Temporal lobe (tissue), 4 donors: ENCODE measurements at places on chromosomes 7 and 10. TPM values are rescaled to one million over a fixed set of nuclear protein-coding genes. Genes with fewer than 3 reads are reported as not detected.

ASZ1 gene
- total RNA-seq: not detected

CPEB3 gene
- total RNA-seq: 18.2 TPM

PTF1A gene
- total RNA-seq: not detected

RHOBTB1 gene
- 27.5 TPM for total RNA-seq

HOGA1 gene
- 0.25 TPM for total RNA-seq

THSD7A gene
- 30.5 TPM for total RNA-seq

LRRTM3 gene
- 23.1 TPM for total RNA-seq

ZNF789 gene
- 19.2 TPM for total RNA-seq

RNF133 gene
- total RNA-seq: 0.25 TPM

C10orf67 gene
- 0.25 TPM for total RNA-seq

STOX1 gene
- total RNA-seq: 6.4 TPM

ITPRID1 gene
- total RNA-seq: 1.5 TPM

PILRA gene
- 1.2 TPM for total RNA-seq

GNAT3 gene
- not detected for total RNA-seq

LBX1 gene
- not detected for total RNA-seq

FGFBP3 gene
- 22.1 TPM for total RNA-seq

PON1 gene
- not detected for total RNA-seq

CFAP58 gene
- 0.25 TPM for total RNA-seq

FAM25C gene
- total RNA-seq: not detected

FAM171A1 gene
- total RNA-seq: 30.7 TPM

IKZF1 gene
- total RNA-seq: 3.0 TPM

PLEKHS1 gene
- not detected for total RNA-seq

NAT16 gene
- total RNA-seq: 2.2 TPM

DGKB gene
- 3.9 TPM for total RNA-seq

RSPH10B gene
- total RNA-seq: 2.7 TPM

ACTA2 gene
- total RNA-seq: 20.7 TPM

ZCCHC24 gene
- total RNA-seq: 5.7 TPM

FAM24B gene
- total RNA-seq: 3.7 TPM
